Activated T-helper 1 cell treated with Interleukin-2 at 50 U/mL for 16 hours (primary cell): ENCODE measurements at places on chromosomes 16 and 17.

DNA sequence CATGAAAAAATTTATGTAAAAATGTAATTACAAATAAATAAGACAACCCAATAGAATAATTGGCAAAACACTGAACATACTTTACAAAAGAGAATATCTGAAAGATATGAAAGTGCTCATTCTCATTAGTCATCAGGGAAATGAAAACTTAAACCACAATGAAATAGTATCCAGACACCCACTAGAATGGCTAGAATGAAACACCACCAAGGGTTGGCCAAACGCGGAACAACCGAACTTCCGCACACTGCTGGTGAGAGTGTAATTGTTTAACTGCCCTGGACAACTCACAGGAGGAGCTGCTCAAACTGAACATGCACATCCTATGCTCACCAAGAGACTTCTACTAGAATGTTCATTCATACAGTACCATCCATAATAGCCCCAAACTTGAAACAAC lies 5.8 kb upstream of the ZDHHC7 start:
- DNase-seq: no peak

DNA sequence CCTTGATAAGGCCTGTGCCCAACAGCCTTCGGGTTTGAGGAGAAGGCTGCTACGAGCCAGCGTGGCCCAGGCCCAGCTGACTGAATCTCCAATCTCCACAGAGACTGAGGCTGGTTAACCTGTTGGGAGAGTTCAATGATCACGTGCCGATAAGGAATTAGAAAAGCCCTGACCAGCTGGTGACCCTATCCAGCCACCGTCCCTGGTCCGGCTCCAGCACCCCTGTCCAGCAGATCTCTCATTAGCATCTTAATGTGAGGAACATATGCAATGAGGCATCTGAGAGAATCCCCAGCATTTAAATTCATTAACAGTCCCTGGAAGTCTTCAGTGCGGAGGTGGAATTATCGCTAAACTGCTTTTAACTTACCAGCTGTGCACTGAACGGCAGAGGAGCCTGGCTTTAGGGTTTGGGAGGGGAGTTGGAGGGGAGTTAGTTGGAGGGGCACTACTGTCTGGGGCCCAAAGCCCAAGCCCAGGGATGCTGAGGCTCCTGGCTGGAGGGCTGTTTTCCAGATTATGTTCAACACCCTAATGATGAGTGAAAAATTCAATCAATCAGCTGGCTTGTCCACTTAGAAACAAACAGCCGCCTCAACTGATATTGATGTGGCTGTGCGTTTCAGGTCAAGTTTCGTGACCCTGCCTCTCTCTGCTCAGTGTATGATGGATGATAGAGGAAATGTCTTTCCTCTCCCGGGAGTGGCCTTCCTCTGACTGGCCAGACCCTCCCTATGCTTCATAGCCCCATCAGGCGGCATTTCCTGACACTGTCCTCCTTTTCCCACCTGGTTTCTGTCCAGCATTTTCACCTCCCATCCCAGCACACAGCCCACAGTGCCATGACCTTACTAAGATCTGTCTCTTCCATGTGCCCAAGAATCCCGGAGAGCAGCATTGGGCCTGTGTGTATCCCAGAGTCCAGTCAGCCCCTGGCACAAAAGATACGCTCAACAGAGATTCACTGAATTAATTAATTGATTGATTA lies 184.5 kb downstream of the CCT6B start:
- DNase-seq: no peak

- DNase-seq: no peak
Measured at GRCh38 chr17:59439262-59439661, 107.8 kb downstream of the YPEL2 start.

DNA sequence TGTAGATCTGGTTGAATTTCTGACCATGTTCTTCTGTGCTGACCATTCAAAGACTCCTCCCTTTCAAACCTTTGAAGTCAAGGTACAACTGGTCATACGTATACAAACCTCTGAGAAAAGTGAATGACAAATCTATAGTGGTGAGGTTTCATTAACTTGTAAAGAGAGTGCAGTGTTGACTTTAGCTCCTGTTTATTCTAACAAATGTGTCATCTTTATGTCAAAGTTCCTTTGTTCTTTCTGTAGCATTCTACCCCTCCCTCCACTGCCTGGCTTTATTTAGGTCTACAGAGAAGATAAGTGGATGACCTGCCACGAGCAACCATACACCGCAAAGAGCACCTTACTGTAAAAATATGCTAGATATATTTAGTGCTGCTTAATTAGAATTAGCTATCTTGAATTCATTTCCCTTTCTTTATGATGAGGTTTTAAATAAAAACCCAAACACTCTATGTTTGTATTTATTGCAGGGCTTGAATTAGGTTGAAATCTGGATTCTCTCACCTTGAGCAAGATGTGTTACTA lies 520.0 kb upstream of the CDH11 start:
- DNase-seq: no peak

GRCh38 chr17:33983824-33984574 lies 271.1 kb upstream of the CCL2 start:
- no peak for DNase-seq

GRCh38 chr17:4553669-4554068 lies 1.5 kb downstream of the MYBBP1A start:
- DNase-seq: no peak

GRCh38 chr16:9081158-9081557 lies 10.3 kb upstream of the HAPSTR1 start:
- DNase-seq: no peak
